GM20000 (cell line): ENCODE measurements at places on chromosomes 3 and 15.

DNA sequence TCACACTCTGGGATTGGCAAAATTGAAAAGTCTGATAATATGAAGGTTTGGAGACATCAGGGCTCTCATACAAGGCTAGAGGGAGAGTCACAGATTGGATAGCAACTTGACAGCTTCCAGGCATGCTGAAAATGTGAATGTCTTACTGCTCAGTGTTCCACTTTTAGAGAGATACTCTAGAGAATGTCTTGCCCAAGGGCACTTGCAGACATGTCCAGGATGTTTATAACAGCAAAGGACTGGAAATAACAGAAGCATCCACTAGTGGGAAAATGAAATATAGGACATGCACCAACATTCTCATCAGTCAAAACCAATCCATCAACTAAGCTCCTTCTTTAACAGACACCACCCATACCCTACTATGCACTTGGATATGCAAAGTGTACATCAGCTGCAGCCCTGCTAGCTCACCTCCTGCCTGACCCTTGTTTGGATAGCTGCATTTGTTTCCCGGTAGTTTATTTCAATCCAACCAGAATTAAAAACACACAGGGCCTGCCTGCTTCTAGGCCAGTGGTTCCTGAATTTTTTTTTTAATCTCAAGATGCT is 101.6 kb upstream of the ARHGEF3 start:
- no peak for DNase-seq

- no peak for DNase-seq
Measured at GRCh38 chr3:165158011-165158410, 38.2 kb downstream of the SLITRK3 start.

- no peak for DNase-seq
Measured at GRCh38 chr3:2476996-2477395, 378.3 kb downstream of the CNTN4 start.

DNA sequence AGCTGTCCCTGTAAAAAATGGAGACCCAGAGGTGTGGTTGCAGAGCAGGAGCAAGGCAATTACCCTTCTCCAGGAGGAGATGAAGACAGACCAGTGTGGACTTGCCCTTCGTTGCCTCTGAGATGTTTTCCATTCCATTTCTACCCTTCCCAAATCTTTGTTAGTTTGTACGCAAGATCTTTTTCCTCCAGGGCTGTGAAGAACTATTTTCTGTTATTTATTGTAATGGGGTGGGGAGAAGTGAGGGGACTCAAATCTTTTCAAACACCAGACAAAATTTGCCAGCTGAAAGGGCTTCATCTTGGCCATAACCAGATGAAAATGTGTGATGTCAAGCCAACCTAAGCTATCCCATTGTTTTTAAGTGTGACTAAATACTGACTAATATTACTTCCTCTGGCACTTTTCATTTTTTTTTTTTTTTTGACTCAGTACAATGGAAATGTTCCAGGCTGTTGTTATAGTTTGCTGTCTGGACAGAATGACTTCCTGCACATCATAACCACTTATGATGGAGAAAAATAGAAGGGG is 271.3 kb upstream of the TPRG1 start:
- DNase-seq = no peak

DNA sequence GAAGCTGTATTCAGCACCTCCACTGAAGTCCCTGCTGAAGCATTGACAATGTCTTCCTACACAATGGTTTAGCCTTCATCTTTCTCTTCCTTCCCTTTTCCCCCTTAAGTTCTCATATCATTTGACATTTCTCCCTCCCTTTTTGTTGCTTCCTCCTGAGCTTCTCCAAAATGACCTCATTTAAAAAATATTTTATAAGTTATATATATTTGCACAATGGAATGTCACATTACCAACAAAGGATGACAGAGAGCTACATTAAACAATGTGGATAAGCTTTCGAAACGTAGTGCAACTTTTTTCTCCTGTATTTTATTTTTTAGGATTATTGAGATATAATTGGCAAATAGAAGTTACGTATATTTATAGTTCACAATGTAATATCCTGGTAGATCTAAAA is 13.2 kb upstream of the DLG1 start:
- DNase-seq = no peak

GRCh38 chr3:121995161-121996137 is 26.6 kb downstream of the ILDR1 start:
- peak; percentile 61 for DNase-seq

- no peak for DNase-seq
Measured at GRCh38 chr3:129195731-129196256, 12.1 kb upstream of the CNBP start.

GRCh38 chr3:170760174-170760526 is 109.8 kb downstream of the RPL22L1 start:
- no peak for DNase-seq

DNA sequence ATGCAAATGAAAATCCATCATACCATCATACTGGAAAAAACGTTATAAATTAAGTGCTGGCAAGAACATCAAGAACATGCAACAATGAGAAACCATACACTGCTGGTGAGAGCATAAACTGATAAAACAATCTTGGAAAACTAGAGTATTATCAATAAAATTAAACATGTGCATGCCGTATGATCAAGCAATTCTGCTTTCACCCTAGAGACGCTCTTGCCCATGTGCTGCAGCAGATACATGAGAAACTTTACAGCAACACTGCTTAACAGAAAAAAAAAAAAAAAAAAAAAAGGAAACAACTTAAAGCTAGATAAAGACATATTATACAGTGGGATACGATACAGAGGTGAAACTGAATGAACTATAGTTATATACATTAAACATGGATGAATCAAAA is 21.8 kb downstream of the SPG11 start:
- DNase-seq = no peak
